Erythroblast (primary cell): ENCODE measurements at places on chromosomes 16 and 17.

DNA sequence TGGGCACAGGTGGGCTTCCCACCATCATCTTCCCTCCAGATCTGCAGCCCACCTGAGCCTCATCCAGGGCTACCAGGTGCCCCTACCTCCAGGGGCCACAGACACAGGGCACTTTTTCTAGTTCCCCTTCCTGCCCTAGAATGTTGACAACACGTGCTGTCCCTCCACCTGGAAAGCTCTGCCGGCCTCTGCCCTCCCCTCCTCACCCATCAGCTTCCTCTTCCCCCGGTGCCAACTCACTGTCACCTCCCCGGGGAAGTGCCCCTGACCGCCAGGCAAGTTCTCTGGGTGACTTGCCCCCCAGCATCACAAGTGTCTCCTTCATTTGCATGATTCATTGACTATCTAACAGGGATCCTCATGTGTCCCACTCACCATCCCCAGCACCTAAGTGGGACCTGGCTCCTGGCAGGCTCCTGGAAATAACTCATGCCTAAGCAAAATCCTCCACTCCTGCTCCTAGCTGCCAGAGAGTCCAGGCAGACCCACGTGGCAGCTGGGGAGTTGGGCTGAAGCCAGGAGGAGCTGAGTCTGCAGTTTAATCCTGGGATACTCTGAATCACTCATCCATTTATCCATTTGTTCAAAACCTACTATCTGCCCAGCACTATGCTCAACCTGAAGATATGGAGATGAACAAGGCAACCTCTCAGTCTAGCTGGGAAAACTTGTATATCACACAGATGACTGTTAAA lies 304.4 kb downstream of the FOXL1 start:
- DNase-seq = no peak

DNA sequence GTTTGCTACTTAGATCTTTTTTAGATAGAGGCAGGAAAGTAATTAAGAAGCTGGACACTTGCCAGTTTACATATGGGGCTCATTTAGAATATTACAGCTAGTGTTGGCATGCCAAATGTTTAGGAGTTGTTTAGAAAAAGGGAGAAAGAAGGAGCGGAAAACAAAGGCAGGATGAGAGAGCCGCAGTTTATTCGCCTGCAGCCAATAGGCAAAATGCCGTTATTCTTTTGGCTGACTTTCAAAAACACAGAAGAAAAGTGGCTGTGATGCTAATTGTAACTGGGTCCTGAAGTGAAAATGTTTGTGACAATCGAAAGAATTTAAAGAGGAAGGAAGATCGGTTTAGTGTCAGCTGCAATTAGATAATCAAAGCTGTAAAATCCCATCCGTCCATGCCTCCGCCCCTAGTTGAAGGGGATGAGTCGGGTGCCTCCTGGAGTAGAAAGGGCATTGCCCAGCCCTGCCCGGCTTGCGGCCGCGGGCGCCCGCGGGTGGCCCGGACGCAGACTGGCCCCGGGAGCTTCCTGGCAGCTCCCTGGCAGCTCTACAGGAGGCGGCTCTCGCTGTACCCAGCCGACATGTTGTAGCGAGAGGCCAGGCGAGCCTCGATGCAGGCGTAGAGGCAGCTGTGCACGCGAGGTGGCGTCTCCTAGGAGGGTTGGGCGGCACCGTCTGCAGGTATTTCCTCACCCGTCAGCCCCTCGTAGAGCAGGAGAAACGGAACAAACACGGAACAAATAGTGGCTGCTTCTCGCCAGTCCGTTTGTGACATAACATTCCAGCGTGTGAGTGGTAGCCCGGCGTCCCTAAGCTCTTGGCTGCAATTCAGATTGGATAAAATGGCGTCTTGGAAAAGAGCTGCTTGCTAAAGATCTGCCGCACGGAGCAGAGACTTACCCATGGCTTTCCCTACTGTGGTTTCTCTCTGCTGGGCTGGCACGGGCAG lies 82.2 kb downstream of the TNRC6C start:
- DNase-seq = peak; percentile 42

DNA sequence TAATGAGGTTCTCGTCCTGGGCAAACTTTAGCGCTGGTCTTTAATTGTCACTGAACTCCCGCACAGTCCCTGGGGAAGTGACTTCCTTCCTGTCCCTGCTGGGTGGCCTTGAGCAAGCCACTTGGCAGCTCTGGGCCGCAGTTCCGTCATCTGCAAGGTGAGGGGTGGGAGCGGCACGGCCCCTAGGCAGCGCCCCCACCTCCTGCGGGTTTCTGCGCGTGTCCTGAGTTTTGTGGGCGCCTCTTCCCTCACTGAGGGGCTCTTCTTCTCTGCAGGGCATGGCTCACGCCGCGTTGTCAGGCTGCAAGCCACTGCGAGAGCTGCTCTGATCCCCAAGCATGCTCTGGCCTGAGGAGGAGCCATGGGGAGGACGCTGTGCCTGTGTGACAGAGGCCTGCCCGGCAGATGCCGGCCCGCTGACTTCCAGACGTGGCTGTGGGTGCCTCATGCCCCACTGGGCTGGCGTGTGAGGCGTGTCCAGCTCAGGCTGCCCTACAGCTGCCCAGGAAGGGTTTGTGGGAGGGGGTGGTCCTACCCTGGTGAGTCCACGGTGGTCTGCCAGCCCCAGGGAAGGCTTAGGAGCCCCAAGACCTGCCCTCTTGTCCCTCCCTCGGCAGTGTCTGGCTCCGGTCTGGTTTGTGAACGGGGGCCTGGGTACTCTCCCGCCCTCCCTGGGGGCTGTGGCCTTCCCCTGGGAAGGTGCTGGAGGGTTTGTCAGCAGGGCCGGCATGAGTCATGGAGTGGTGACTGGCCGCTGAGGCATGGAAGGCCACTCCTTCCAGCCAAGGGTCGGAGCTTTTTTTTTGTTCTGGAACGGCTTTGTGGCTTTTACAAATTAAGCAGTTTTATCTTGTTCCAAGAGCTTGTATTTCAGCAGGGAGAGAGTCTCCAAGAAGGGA lies 182.0 kb downstream of the SEC14L1 start:
- no peak for DNase-seq

DNA sequence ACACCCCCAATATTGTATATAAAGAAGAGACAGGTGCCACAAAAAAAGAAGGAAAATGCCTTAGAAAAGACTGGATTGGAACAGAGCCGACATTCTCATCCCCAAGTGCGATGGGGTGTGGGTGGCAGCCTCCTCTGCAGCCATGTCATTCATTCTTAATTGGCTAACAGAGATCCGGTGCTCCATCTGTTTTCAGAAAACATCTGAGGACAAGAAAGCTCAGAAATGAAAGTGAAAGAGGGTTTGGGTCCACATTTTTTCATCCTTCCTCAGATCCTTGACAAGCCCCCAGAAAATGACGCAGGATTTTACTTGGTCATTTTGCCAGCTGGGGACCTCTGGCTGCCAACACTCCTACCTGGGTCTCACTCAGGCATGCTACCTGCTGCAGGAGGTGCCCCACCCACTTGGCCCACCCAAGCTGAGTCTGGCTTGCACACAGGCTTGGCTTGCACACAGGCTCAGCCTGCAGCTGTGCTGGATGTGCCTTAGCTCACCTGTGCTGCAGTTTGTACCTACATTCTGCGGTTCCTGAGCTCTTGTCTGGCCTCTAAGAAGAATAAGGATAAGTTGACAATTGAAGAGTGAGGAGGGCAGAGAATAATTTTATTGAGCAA lies 21.9 kb downstream of the KIF2B start:
- DNase-seq = no peak

GRCh38 chr17:45224671-45225050 lies 3.0 kb downstream of the FMNL1 start:
- DNase-seq = no peak

DNA sequence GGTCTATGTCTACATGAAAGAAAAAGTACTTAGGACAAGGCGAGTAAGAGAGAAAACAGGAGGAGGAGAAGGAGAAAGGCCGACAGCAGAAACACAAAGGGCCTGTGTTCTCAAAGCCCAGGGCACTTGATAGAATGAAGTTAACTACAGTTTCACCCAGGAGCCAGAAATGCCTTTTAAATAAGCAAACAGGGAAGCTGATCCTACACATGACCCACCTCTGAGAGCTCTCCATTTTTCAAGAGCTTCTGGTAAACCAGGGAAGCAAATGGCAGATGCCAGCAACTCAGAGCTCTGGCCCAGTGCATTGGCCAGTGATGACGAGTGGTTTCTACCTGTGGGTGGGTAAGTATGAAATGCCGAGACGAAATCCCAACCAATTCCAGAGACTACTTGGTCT lies 163.4 kb downstream of the ZFHX3 start:
- DNase-seq = no peak

- no peak for DNase-seq
Observed at GRCh38 chr17:29048440-29049368, 5.8 kb downstream of the PIPOX start.

- DNase-seq = no peak
Observed at GRCh38 chr16:56636616-56637413, 1.7 kb upstream of the MT1A start.

GRCh38 chr17:33205552-33205951 lies 87.5 kb downstream of the ASIC2 start:
- DNase-seq = no peak

DNA sequence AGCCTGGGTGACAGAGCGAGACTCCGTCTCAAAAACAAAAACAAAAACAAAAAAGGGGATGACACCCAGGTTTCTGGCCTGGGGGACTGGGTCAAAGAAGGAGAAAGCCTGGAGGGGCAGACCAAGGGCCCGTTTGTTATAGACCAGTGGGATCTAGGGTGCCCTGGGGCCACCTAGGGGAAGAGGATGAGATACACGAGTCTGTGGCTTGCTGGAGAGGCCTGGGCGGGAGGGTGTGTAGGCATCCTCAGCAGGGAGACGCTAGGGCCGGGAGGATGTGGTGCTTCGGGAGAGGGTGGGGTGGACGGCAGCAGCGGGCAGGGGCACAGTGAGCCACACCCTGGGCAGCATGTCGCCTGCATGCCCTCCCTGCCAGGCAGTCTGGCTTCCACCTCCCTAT lies 17.1 kb upstream of the CRK start:
- DNase-seq = no peak

GRCh38 chr16:48300391-48300856 lies 53.1 kb upstream of the ABCC11 start:
- peak; percentile 81 for DNase-seq

DNA sequence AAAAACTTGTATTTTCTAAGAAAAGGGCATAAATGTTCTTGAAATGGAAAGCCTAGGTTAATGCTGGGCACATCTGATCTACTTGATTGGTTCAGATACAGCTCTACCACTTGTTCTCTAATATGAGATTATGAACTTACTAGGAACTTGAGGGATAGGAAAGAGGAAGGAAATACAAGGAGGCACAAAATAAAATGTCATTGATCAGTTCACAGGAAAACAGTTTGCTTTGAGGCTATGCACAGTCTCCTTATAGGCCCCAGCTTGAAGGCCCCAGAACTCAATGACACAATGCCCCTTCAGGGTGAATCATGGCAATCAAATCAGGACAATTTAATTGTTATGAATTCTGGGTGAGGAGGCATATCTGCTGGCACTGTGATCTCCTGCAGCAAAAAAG lies 27.1 kb downstream of the NXPH3 start:
- DNase-seq = no peak

DNA sequence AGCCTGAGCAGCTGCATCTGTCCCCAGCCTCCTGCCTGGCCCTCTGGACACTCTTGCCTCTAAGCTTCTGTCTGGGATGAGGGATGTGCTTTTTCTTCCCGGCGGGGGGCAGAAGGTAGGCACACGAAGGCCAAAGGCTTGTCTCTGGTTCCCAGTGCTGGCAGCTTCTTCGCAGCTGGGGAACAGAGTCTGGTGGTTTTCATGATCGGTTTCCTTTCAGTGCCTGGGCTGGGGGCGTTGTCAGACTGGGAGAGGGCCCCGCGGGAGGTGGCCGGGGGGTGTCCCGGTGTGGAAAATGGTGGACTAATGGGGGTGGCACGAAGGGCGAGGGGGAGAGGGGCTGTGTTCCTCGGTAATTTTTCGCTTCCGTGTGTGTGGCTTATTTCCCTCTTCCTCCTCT lies 988 bp downstream of the RAP1GAP2 start:
- DNase-seq = no peak

DNA sequence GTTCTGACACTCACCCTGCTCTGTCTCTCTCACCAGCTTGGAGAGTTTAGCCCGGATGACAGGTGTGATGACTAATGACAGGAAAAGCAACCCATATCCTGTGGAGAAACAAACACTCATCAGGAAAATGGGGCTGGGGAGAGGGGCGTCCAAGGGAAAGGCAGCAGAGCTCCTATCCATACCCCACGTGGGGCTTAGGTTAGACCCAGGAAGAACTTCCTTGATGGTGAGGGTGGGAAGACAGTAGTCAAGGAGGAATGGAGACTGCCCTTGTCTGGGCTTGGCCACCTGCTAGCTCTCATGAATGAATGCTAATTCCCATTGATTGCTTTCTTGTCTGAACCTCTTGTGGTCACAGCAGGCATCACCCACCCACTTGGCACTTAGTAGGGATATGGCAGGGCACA lies 3.8 kb downstream of the SLC46A1 start:
- DNase-seq = no peak

GRCh38 chr16:58306327-58306726 lies 11.5 kb upstream of the PRSS54 start:
- DNase-seq = peak; percentile 61

- no peak for DNase-seq
Observed at GRCh38 chr16:78642621-78643285, 543.3 kb downstream of the WWOX start.

DNA sequence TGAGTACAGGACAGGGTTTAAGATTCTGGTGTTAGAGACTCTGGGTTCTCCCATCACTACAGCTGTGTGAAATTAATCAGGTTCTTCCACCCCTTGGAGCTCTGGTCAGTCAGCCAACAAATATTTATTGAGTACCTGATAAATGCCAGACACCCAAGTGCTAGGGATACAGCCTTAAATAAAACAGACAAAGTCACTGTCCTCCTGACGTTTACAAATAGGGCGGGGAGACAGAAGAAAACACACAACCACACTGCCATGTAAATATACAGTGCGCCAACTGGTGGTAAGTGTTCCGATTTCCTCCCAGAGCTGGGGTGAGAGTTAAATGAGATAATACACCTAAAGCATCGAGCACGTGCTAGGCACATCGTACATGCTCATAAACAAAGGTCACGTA lies 121.0 kb downstream of the COPRS start:
- no peak for DNase-seq

DNA sequence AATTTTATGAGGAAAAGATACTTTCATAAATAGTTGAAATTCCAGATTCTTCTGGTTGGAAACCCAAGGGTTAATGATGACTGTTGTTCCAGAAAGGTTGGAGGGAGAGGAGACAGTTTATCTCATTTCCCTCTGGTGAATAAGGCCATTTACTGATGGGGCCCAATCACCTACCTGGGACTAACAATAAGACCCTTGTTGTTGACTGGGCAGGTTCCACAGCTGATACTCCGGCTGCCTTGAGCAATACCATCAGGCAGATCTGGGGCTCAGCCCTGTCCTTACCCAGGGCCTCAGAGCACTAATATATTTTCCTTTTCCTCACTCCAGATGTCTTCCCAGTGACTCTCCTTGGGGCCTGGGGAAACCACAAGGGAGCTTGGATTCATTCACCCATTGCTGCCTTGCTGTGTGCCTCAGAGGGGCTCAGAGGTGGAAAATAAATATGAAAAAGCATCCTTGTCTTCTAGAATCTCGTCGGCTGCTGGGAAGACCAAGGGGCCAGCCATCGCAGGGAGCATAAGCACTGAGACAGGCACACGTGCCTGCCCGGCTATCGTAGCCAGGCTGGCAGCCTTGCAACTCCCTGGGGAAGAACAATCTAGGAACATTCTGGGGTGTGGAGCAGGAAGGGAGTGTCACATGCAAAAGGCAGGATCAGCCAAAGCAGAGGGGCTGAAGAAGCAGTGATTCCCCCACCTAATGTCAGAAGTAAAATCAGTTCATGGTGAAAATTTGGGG lies 54.4 kb downstream of the MPRIP start:
- no peak for DNase-seq
